ENCODE measurements at places on chromosomes 6 and 20.

GRCh38 chr20:3996399-3996798 is 19.0 kb downstream of the RNF24 start:
- no peak for DNase-seq

- DNase-seq: peak; percentile 6
These were observed 1.2 kb downstream of the CHMP4B start for GRCh38 chr20:33812152-33812849.

DNA sequence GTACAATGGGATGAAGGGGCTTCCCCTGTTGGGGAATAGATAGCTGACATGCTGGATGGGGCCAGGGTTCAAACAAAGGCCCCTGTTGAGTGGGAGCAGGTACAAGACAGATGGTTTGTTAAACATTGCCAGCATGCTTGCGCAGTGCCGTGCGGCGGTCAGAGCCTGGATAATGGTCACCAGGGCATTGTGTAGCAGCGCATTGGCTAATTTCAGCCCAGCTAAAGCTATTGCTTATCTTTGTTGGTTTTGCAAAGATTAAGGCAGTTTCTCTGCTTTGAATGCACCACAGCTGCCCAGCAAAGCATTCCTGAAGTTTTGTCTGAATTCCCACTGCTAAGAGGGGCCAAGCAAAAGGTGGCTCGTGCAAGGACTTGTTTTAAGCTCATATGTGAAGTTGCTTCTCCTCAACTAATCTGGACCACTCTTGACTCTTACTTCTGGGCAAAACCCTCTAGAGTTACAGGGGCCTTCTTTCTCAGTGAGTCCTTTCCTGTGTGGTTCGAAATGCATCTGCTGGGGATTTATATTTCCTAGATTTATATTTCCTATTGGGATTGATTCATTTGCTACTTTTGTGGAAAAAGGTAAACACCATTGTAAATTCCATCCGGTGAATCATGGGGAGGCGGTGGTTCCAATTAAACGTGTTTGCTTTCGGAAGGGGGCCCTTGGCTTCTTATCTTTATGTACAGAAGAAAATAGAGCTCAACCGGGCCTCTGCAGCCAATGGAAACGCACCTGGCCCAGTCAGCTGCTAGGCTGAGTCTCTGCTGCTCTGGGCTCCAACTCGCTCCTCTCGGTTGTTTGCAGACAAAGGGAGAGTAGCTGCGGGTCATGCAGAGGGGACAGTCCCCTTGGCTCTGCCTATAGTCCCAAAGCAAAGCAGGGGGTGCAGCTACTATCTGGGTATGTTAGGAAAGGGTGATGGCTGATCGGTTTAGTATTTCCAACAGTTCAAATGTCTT is 72.1 kb downstream of the FOXA2 start:
- no peak for DNase-seq

DNA sequence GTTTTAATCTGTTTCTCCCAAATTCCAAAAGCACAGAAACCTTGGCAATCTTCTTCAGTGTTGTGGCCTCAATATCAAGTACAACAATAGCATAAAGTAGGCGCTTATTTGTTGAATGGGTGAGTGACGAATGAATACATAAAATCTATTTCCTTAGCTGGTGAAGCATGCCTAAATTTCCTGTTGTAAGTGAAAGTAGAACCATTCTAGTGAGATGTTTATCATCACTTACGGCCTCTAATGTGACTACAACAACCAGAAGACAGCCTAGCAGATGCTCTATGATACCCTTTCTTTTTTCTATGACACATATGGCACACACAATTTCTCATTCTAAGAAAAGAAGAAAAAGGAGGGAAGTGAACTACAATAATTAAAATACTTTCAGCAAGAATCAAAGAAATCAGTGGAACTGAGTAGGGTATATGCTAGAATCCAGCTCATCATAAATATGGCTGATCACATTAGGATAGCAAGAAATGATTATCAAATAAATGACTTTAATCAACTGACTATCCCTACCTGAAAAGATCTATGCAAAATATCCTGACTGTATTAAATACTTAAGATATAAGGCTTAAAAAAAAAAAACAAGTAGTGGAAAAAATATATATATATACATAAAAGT is 67.4 kb downstream of the BTBD9 start:
- DNase-seq: peak; percentile 74

- no peak for DNase-seq
These were observed 112.1 kb upstream of the THBS2 start for GRCh38 chr6:169365567-169366257.

GRCh38 chr20:19218411-19218810 is 6.0 kb downstream of the SLC24A3 start:
- DNase-seq: no peak

- DNase-seq: no peak
These were observed 73.7 kb downstream of the SMLR1 start for GRCh38 chr6:130900913-130901312.

DNA sequence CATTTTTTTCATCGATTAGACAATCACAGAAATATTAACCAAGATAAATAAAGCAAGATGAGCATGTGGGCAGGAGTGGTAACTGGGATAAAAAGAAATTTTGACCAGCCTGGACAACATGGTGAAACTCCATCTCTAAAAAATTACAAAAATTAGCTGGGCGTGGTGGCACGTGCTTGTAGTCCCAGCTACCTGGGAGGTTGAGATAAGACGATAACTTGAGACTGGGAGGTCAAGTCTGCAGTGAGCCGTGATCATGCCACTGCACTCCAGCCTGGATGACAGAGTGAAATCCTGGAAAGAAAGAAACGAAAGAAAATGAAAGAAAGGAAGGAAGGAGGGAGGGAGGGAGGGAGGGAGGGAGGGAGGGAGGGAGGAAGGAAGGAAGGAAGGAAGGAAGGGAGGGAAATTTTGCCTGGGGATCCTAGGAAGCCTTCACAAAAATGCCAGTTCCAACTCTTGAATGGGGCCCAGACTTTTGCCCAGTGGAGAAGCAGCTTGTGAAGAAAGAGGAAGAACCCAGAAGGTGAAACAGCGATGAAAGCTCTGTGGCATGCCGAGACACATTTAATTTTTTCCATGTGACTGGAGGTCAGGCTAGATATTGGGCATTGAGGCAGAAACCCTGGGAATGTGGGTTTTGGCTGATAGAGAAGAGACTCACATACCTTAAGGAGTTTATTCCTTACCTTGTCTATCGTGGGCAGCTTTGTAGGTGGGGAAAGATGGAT is 20.3 kb downstream of the CCDC170 start:
- DNase-seq: no peak

All from naive thymus-derived CD4-positive, alpha-beta T cell (primary cell).